ENCODE measurements at places on chromosomes 3 and 15.
A peak's percentile ranks its signal among the peaks of the same experiment; 100 is the strongest.

GRCh38 chr15:52291204-52291603 lies 4.4 kb downstream of the MYO5C start:
- no peak for DNase-seq

DNA sequence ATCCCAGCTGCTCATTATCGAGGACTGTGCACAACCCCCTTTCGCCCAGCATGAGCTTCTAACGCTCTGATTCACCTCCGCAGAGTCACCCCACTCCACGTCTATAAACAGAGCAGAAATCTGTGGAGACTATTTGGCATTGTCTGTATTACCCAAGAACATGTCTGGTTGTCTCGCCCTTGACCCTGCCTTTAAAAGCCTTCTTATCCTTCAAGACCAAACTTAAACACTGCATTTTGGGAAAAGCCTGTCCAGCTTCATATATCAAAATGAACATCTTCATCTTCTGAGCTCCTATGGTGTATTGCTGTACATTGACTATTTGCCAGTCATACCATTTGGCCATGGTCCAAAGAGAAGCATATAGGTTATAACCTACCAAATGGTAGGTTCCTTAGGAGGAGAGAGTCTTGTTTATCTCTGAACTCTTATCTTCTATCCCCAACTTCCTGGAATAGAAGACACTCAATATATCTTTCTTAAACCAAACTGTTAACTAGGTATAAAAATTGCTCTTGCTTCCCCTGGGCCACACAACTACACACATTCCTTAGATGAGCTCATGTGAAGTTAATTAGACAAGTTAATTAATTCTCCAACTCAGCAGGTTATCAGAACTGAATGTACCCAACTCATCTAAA lies 90.1 kb downstream of the FBN1 start:
- DNase-seq, result no peak

- DNase-seq, result no peak
These were observed 280.5 kb downstream of the TBL1XR1 start for GRCh38 chr3:176916777-176917176.

DNA sequence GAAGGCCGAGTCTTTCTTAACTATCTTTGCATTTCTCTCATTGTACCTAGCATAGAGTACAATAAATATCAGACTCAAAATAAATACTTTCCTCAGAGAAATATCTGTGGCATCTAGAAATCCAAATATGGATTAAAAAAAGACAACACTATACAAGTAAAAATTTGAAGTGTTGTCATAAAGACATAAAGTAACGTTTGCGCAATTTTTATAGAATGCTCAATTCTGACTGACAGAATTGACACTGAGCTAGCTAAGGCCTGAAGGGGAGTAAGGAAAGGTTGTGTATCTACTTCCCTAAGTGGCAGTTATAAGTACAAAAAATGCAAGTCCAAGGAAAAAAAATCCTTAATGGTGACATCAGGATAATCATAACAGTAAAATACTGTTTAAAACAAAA lies 1.1 kb downstream of the SEC11A start:
- no peak for DNase-seq

DNA sequence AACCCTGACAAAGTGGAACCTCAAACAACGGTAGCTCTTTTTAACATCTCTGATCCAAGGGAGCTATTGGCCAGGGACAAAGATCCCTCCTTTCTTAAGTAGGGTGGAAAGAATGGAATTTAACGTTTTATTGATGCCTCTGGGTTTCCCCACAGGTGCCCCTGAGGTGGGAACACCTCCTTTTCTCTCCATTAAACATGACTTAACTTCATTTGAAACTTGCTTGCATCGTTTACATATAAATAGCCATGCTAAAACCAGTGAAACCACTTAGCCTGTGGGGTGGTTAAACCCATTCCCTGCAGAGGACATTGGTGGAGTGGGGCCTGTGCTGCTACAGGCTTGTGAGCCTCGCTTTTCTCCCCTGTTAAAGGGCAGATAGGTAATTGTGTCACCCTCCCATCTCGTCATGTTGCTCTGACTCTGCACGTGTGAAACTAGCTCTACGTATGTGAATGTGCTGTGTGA lies 9.7 kb downstream of the CGNL1 start:
- DNase-seq, result no peak

DNA sequence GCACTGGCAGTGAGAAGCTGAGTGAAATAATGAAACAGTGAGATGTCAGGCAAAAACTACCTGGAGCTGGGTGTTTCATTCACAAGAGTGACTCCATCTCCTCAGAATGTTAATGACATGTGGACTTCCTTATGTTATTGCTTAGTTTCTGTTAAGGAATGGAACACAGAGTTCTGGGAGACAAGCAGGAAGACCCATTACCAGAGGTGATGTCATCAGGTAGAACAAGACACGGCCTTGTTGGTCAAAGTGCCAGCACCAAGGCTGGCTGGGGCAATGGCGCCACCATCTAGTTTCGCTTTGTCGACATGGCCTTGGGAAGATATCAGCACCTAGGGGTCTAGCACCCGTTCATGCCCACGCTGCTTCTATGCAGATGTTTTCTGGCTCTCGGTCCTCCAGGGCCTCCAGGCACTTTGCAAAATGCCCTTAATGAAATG lies 252.2 kb downstream of the FAM43A start:
- DNase-seq, result no peak

- DNase-seq, result no peak
These were observed 68.9 kb downstream of the FOXP1 start for GRCh38 chr3:71514621-71515020.

DNA sequence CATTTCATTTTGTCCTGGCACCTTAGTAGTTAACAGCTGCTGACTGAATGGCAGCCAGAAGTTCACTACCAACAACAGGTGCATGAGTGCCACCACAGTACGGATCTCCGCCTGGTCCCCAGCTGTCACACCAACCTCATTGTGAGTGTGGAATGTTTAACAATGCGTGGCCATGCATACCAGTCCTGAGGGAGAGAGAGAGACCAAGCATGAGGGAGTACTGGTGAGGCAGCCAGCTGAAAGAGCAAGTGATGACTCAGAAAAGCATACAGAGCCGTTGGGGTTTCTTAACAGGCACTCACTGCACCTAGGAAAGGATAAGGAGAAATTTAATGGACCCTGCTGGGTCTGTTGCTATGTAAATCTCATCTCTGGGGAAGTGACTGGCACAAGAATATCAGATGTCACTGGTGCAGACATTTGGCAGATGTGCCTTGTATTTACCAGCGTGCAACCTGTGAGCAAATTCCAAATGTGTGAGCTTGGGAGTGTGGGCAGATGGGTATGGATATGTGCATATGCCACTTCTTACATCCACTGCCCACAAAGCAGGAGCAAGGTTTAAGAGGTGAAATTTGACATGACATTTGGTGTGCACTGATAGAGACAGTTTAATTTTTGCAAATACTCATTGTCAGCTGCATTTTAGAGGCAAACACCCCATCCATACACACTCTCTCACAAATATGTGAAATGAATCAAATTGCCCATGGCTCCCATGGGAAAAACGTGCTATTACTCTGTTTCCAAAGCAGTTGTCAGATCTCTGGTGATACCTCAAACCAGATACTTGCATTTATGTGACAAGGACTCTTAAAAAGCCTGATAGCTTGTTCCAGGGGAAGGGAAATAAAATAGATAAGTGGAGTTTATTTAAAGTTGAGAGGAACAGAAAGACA lies 245.2 kb upstream of the ARPP21 start:
- DNase-seq, result peak; percentile 95

DNA sequence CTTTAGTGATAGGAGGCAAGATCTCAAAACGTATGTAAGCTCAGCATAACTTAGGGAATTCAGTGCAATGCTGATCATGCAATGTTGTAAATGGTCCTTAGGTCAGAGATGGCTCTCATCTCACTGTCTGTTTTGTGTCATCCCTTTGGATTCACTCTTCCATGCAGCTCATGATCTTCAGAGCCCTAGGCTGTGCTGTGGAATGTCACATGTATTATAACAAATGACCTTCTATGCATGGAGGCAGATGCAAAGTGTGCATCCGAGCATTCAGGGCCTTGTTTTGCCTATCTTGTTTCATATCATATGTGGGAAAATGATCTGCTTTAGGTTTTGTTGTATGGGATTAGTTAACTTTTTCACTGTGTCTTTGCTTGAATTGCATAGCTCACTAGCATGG lies 40.5 kb upstream of the PDZRN3 start:
- no peak for DNase-seq

GRCh38 chr3:59422312-59422711 lies 372.5 kb upstream of the CFAP20DC start:
- no peak for DNase-seq

DNA sequence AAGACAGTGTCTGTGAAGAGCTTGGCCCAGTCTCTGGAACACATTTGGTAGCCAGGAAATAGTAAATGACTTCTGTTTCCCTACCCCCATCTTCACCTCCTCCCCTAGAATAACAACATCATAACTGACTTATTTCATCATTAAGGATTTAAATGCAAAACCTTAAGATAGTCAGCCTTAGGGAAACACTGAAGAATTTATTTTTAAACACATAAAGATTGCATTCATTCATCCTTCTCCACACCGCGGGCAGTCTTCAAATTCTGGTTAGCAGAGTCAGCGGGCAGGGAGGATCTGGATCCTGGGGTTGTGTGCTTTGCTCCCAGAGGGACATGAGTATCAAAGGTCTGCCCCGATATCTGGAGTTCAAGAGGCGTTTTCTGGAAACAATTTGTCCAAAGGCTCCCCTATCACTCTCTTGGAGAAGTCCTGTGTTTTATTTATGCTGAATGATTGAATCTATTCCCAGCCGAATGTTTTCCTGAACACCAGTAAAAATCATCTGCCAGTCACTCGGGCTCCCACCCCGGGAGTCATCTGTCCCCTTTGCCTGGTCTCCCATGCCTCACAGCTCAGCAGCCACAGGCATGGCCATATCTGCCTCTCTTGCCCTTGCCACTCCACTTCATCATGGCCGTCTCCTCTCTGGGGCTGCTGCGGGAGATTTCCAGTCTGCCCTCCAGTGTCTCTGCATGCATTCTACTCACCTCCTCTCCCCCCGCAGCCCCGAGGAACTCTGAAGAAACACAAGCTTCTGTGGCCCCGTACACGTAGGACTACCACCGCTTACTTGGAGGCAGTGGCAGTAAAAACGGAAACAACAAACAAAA lies 234.7 kb upstream of the CTDSPL start:
- no peak for DNase-seq

DNA sequence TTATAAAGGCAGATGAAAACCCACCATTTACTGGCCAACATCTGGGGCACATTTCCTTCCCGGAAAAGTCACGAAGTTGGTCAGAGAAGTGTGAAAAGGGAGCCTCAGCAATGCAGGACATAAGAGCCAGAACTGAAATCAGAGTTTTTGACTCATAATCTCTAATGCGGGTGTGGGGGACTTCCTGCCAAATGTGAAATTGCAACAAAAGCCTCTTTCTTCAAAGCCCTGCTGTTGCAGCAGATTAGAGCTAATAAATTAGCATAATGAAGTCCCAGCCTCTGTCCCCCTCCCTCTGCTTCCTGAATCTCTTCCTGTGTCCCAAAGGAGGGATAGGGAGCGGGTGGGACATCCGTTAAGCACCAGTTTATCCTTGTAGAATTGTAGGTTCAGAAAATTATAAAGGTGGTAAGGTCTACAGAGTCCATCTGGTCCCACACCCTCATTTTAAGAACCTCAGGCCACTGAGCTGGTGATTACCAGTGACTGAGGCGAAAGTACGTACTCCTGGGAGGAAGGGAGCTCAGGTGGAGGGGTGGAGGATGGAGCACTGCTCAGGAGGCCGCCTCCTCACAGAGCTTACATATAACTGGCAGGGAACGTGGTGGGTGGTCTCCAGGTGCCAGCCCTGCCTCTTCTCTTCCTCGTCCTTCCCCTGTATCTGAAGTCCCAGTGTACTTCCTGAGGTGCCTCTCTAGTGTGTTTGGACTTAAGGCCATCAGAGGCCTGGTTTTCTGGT lies 35.0 kb downstream of the ST6GAL1 start:
- no peak for DNase-seq

DNA sequence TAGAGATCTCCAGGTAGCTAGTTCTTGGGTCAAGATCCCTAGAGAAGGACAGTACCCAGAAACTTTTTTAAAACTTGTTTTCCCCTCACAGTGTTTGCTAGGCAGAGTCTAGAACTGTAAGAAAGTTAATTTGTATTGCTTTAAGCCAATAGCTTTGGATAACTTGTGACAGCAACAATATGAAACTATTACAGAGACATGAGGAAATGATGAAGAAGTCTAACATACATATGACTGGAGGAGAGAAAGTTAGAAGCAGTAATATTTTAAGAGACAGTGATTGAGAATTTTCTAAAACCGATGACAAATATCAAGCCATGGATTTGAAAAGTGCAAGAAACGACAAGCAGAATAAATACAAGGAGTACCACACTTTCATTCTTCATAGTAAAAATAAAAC lies 10.0 kb downstream of the HMG20A start:
- no peak for DNase-seq

- no peak for DNase-seq
These were observed 78.3 kb upstream of the HES1 start for GRCh38 chr3:194057570-194058188.

DNA sequence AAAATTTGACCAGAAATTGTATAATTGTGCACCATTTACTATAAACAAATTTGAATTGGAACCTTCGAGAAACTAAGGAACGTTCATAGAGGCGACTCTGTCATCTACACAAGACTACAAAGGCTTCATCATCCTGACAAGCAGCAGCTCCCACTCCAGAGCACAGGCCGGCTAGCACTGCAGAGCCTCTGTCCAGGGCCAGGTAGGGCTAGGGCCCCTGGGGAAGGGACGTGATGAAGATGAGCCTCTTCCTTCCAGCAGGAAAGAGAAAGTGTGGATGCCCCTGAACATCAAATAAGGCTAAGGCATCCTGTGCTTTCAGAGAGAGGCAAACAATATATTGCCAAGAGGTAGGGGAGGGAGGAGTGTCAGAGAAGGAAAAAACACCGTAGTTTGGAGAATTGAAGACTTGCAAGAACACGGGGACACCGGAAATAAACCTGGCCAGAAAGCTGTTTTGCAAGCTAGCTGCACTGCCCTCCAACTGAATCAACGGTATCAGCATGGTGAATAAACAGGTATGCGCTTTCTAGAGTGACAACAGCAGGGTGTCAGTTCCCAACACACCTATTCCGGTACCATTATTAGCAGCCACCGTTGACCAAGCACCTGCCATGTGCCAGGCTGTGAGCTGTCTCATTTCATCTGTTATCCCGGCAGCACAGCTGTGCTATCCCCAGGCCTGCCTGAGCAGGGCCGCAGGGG lies 12.4 kb downstream of the XXYLT1 start:
- DNase-seq, result peak; percentile 49

DNA sequence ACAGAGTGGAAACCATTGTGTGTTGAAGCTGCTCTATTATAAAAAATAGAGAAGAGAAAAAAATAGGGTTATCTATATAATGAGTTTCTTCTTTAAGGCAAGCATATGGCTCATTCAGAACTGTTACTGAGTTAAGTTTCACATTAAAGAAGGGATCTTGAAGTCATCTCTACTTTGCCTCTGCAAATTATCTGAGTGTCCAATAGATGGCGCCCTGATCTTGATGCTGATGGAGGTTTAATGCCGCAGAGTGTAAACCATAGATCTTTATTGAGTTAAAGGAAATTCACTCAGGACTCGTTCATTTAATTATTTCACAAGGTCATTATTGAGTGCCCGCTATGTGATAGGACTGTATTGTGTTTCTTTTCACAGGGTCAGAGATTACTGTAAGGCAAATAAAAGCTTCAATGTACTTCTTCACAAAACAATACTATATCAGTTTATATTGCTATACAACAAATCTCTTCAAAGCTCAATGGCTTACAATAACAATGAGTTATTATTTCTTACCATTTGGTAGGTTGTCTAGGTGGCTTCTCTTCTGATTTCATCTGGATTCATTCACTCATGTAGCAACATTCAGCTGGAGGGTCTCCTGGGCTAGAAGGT lies 171.4 kb downstream of the NSUN3 start:
- DNase-seq, result peak; percentile 37
